Islet precursor cell (in vitro differentiated cells): ENCODE measurements at places on chromosomes 13 and 19.
A peak's percentile ranks its signal among the peaks of the same experiment; 100 is the strongest.

DNA sequence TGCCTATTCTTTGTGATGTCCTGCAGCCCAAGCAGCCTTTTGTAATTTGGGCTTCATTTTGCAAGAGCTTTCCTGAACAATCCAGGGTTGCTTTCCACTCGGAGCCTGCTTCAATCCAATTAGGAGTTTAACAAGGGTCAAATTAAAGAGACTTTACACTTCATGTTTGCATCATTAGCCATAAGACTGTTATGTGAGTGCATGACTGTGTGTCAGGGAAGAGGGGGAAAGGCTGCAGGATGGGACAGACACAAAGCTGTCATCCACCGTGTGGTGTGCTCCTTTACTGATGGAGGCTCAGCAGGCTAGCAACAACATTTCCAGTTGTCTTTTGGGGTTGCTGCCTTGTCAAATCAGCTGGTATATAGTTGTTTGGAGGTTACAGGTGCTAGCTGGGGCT, 23.7 kb upstream of the MAB21L1 start:
- no peak for DNase-seq

- DNase-seq: no peak
Observed at GRCh38 chr19:347946-348861, 3.6 kb upstream of the MIER2 start.

DNA sequence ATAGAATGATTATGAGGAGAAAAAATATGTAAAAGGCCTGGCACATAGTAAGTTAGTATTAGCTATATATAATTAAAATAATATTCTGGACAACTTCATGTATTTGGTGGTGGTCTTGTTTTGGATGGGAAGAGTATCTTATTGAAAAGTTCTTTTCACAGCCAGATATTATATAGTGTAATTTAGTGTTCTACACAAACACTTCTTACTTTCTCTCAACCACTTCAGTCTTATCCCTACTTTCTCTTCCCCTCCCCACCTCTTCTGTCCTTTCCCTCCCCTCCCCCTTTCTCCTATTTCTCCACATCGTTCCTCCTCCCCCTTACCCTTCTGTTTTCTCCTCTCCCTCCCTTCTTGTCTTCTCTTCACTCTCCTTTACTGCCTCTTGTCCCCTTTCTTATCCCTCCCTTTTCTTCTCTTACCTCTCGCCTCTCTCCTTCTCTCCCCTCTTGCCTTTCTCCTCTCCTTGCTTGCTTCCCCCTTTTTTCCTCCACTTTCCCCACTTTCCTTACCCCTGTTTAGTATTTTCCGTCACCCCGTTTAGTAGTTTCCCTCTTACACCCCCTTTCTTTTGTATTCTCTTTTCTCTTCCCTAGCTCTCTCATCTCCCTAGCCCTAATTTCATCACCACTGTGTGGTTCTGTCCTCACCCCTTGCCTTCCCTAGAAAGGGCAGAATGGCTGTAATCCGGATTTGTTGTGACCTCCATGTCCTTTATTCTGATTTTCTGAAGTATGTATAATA, 107.2 kb upstream of the MLNR start:
- DNase-seq: no peak

DNA sequence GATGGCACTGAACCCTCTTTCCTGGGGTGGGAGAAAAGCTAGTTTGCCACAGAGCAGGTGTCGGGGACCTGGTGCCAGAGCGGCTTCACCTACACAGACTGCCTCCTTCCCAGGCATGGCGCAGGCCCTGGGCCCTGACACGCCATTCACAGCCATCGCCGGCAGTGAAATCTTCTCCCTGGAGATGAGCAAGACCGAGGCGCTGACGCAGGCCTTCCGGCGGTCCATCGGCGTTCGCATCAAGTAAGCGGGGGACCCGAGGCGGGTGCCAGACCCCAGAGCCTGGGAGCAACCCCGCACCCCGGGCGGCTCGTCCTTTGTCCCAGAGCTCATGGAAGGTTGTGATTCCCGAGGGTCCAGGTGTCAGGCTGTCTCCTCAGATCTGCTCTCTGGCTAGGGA, 10.0 kb downstream of the LHB start:
- no peak for DNase-seq

- DNase-seq: peak; percentile 75
Observed at GRCh38 chr19:41298348-41298964, 11.5 kb upstream of the CCDC97 start.

GRCh38 chr13:99908140-99908803, 63.3 kb downstream of the ZIC5 start:
- DNase-seq: no peak

DNA sequence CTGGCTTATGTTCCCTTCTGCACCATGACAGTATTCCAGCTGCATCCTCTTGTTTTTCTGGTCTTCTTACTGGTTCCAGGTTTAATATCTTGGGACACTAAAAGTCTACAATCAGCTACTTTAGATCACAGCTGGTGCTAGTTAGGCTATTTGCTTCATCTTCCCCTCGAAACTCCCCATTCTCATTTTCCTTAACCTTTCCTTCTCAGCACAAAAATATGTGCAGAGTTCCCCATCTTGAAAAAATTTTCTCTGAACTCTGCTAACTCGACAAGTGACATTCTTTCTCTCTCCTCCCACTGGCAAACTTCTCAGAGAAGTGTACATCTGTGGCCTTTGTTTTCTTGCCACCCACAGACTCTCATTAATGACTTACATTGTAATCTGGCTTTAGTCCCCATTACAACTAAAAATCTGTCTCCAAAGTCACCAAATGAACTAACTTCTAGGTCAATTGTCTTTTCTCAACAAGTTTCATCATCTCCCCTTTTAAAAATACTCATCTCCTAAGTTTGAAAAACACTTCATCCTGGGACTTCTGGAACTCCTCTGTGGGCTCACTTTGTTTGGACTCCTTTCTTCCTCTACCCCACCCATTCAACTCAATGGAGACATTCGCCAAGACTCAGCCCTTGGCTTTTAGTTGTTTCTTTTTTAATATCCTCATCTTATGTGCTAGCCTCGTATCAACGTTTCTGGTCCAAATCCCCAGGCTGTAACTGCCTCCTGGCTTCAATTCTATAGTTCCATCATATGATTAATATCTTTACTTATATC, 7.1 kb upstream of the KL start:
- no peak for DNase-seq

- no peak for DNase-seq
Observed at GRCh38 chr19:9189535-9189934, 10.8 kb downstream of the OR7D2 start.

DNA sequence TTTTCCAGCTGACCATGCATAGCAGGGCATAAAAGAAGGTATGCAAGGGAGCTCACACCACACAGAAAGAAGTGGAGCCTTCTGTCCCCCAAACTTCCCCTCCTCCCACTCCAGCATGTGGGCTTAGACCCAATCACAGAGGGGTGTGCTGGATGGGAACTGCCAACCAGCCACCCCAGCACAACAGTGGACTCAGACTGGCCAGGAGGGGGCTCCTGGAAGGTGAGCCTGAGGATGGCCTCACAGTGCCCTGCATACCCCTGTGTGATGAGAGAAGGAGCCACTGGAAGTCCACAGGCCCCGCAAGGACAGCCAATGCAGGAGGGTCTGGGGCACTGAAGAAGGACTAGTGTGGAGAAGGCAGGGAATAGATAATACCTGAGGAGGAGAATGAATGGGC, 106.9 kb upstream of the SERP2 start:
- no peak for DNase-seq

- peak; percentile 66 for DNase-seq
Observed at GRCh38 chr19:12994701-12995595, at the start of gene NFIX. Gene NFIX, plus strand, starts transcription at chr19:12995475. Its CDS starts 363 bp downstream, at chr19:12995838.

GRCh38 chr19:11457115-11457514, 21.7 kb downstream of the PRKCSH start:
- DNase-seq: no peak

GRCh38 chr13:92317066-92317465, 909.5 kb upstream of the GPC6 start:
- peak; percentile 92 for DNase-seq

DNA sequence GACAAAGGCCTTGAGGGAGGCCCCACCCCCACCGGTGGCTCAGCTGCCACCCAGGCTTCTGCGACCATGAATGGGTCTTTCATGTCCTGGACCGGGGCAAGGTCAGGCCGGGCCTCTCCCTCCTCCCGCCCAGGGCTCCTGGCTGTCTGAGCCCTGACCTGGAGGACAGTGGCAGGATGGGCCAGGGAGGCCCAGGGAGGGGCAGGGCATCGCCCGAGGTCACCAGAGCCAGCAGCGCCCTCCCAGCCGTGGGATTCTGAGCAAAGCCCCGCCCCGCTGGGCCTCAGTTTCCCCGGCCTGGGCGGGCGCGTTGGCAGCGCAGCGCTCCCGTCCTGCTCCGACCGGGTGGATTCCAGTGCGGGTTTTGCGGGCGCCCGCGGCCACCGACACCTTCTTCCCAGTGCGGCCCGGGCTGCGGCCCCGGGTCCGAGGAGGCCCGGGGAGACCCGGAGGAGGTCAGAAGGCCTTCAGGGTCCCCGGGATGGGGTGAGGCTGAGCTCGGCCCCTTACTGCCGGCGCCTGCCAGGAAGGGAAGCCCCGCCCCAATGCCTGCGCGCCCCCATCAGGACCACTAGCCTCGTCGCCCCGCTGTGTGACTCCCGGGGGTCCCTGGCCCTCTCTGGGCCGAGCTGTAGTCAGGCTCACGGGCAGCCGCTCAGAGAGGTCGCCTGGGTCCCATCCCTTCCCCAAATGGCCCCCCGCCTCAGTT, 24.6 kb upstream of the SEMA6B start:
- no peak for DNase-seq

GRCh38 chr19:1128106-1128505, 24.3 kb downstream of the GPX4 start:
- DNase-seq: no peak

GRCh38 chr13:44421853-44422525, 48.4 kb downstream of the SERP2 start:
- no peak for DNase-seq

DNA sequence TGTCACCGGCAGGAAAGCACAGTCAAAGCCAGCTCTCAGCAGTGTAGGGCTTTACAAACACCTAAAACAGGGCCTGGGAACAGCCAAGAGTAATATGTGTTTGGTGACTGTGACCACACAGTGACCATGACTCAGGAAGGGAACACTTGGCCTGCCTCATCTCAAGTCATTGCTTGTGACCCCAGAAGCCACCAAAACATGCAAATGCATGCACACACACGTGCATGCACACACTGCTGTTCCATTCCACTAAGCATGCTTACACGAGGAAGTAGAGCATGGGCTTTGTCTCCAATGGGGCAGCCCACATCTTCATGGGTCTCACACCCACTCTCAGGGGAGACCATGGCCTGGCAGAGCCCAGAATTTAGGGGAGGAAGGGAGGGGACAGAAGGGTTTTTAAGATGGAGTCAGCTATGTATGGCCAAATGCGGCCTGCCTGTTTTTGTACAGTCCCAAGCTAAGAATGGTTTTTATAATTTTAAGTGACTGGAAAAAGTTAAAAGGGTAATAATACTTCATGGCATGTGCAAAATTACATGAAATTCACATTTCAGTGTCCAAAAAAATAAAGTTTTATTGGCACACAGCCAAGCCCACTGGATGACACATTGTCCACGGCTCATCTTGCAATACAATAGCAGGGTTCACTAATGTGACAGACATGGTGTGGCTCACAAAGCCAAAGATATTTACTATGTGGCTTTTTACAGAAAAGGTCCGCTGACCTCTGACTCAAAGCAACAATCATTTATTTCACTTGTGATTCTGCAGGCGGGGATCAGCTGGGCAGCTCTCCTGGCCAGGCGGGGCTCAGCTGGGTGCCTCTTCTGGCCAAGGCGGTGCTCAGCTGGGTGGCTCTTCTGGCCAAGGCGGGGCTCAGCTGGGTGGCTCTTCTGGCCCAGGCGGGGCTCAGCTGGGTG, 17.3 kb downstream of the ZFR2 start:
- no peak for DNase-seq

GRCh38 chr13:33953203-33953602, 135.3 kb downstream of the RFC3 start:
- no peak for DNase-seq

DNA sequence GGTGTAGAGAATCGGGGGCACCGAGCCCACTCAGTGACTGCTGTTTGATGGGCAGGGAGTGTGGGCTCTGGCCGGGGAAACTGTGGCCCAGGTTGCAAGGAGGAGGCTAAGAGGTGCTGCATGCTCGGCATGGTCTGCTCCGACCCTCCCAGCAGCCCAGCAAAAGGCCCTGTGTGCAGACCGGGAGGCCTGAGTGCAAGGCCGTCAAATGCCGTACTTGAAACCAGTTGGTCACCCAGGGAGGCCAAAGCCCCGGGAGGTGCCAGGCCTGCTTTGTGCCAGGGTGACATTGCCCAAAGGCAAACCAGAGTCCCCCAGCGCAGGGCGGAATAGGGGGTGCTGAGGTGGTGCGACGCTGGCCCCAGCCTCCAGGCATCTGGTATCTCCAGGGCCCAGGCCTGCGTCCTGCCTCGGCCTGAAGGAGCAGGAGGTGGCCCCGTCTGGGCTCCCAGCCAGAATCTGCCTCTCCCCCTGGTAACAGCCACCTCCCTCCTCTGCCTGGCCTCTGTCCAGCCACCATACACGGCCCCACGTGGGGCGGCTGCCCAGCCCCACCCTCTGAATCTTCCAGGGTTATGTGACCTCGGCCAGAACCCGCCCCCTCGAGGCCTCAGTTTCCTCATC, 4.0 kb downstream of the PIK3R2 start:
- no peak for DNase-seq

DNA sequence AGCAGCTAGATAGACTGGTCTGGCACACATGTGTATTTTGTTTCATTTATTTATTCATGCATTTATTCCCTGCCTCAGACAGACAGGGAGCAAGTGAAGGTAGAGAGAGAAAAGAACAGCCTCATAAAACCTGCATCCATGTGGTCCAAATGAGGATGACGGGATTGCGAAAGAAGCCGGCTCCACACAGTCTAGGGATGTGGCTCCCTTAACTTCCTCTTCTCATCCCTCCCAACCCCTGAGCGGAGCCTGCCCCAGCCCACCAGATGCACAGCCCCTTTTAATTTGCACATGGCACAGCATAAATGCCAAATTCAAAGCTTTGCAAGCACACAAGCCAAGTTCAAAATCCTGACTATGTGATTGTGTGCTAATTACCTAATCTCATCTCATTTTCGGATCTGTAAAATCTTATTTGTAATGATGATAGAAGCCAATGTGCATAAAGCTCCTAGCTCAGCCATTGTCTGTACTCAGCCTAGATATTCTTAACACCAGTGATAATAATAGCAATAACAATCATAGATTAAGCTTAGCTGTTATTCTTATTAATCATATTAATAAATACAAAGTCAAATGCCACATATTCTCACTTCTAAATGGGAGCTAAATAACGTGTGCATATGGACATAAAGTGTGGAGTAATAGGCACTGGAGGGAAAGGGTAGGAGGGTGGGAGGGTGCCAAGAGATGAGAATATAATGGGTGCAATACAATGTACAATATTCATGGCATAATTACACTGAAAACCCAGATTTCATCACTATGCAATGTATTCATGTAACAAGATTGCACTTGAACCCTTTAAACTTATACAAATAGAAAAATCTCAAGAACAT, 156.3 kb downstream of the DCT start:
- no peak for DNase-seq

DNA sequence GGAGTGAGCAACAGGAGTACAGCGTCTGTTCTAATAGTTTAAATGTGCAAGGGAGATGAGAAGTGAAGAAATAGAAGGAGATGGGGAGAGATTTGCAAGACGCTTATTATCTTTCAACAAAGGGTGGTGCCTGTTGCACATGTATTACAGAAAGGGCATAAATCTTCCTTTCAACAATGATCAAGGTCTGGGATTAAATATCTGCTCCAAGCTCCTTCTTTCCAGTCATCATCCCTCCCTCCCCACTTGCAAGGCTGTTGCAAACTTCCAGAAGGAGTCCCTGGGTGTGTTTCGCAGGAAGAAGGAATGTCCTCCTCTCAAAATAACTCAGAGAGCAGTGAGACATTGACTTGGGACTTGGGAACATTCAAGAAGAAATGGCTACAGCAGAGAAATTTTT, 63.5 kb upstream of the MYCBP2 start:
- no peak for DNase-seq
